ENCODE measurements at places on chromosomes 7 and 10.

GRCh38 chr10:109853921-109854320 lies 69.4 kb downstream of the XPNPEP1 start:
- no peak for DNase-seq

DNA sequence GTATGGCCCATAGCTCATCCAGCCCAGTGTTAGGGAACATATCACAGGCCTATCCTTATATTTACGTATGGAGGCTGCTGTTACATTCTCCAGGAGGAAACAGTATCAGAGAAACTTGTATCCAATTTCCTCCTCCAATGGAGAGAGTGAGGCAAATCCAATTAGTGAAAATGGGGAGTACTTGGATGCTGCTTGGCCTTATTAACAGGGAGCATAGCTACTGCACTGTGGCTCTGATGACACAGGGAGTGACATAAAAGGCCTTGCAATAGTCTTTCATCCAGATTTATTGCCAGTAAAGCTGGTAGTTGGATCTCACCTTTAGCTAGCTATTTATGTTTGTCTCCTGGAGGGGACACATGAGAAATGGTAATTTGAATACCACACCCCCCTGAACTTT lies 313.2 kb upstream of the MTPN start:
- DNase-seq = no peak

- DNase-seq = no peak
These were observed 26.8 kb upstream of the CASD1 start for GRCh38 chr7:94482796-94483195.

GRCh38 chr10:61342858-61343572 lies 110.2 kb downstream of the TMEM26 start:
- no peak for DNase-seq

DNA sequence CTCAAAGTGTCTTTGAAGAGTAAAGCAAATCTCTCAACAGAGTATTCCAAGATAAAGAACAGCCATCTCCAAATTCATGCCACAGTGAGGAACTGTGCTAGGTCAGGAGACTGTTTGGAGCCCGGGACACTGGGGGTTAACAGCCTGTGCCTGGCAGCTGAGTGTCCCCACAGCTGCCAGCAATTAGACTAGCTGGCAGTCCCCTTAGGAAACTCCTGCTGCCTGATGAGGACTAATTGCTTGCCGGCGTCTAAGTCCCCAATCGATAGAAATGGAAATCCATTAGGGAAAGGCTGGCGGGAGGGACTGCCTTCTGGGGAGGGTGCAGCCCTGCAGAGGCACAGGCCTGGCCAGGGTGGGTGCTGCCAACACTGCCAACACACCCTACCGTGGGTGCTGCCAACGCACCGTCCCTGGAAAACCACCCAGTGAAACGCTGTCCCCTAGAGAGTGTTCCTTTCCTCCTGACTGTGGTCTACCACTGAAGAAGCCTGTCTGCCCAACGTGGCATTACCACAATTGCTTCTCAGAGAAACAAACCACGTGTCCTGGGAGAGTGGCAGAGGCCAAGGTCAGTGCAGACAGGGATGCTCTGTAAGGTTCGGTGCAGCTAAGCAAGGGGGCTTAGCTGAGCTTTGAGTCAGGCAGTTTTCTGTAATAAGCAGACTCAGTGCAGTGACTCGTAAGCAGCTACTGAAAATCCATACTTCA lies 60.8 kb downstream of the XRCC2 start:
- DNase-seq = no peak

DNA sequence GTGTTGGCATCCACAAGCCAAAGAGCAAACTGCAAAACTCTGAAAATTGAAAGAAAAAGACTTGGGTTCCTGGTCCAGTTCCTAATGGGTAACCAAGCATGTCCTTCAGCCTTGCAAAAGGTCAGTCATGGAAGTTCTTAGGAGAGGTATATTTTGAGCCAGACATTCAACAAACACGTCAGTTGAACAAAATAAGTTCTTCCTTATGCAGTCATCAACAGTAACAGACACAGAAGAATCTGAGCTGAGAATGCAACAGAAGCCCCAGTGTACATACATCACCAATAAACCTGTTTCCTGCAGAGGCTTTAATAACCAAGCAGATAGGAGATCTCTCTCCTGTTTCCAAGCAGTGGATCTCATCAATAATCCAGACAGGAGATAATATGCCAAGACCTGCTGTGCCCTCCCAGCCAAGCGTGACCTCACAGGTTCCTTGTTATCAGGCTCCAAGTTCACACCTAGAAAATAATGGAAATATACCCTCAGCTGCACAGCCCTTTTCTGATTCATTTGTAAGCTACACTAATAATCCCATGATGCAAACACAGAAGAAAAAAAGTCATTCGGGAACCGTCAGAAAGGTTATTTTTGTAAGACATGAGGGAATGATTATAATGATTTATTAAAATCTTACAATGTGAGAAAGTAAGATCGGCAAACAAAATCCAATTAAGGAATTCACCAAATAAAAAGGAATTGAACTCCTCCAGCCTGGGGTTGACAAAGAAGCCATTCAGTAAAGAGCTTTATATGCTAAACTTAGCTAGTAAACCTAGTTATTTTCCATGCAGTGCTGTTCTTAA lies 90.7 kb downstream of the DGKI start:
- DNase-seq = no peak

- DNase-seq = no peak
These were observed 99.1 kb downstream of the UNCX start for GRCh38 chr7:1331561-1332467.

DNA sequence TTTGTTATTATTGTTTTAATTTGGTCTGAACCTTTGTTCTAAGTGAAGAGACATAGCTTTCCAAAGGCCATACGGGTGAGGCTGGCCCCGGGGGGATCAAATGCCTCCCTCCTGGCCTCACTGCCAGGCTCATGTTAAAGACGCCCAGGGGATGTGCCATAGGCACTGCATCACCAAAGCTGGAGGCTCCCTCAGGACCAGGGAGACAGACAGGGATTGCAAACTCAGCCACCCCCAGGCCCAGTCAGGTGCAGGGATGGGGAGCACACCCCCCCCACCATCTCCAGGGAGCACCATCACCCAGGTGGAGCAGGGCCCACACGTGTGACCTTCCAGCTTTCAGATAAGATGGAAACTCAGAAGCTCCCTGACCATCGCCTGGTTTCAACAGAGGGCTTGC lies 96.0 kb upstream of the DNAAF5 start:
- DNase-seq = no peak

DNA sequence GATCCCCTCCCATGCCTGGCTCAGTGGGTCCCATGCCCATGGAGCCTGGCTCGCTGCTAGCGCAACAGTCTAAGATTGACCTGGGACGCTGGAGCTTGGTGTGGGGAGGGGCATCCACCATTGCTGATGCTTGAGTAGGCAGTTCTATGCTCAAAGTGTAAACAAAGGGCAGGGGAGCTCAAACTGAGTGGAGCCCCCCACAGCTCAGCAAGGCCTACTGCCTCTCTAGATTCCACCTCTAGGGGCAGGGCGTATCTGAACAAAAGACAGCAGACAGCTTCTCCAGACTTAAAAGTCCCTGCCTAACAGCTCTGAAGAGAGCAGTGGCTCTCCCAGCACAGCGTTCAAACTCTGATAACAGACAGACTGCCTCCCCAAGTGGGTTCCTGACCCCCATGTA lies 31.2 kb upstream of the FFAR4 start:
- DNase-seq = no peak

- DNase-seq = no peak
These were observed 52.5 kb upstream of the NKX6-2 start for GRCh38 chr10:132838346-132838970.

GRCh38 chr7:29935111-29935510 lies 54.5 kb downstream of the SCRN1 start:
- DNase-seq = no peak

GRCh38 chr10:125125951-125126735 lies 34.2 kb downstream of the CTBP2 start:
- DNase-seq = no peak

GRCh38 chr10:114262496-114262895 lies 23.4 kb downstream of the VWA2 start:
- no peak for DNase-seq

- no peak for DNase-seq
These were observed 123.6 kb downstream of the CCSER2 start for GRCh38 chr10:84452003-84452402.

DNA sequence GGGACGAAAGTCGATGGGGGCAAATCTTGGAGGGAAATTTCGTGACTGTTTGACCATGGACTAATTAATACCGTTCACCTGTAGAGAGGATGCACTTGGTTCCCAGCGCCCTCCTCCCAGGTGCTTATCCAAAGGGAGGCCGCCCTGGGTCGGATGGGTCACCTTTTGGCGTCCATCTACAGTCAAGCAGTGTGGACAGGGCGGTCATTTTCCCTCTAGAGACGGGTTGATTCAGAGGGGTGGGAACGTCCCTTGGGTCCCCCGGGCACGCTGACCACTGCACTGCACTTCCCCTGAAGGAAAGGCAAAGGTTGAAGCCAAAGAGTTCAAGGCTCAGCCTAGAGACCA lies 2.0 kb downstream of the PRR15 start:
- no peak for DNase-seq

DNA sequence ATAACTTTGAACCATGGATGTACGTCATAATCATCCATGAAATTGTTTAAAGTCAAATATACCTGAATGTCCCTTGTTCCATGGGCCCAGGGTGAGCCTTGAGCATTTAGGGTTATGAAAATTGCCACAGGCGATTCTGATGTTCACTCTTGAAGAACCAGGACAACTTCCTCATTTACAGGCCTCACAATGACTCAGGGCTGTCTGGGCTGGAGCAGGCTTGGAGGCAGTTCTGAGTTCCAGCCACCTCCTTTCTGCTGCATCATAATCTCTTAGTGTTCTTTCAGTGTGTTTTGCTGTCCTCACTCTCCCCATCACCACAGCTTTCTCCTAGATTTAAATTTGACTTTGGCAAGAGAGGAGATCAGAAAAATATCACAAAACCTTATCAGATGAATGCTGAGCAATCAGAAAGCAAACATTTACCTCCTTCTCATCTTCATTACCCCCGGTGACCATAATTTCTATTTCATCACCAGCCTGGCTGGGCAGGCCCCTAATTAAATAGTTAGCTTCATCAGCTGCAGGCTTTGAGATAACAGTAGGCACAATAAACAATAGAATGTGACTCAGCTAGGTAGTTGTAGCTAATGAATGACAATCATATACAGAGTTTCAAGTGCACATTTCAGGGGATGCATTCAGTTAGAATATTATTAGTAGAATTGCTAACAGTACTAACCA lies 571.0 kb downstream of the SH2D4B start:
- no peak for DNase-seq

- DNase-seq = no peak
These were observed 273.3 kb downstream of the PTEN start for GRCh38 chr10:88136712-88137111.

DNA sequence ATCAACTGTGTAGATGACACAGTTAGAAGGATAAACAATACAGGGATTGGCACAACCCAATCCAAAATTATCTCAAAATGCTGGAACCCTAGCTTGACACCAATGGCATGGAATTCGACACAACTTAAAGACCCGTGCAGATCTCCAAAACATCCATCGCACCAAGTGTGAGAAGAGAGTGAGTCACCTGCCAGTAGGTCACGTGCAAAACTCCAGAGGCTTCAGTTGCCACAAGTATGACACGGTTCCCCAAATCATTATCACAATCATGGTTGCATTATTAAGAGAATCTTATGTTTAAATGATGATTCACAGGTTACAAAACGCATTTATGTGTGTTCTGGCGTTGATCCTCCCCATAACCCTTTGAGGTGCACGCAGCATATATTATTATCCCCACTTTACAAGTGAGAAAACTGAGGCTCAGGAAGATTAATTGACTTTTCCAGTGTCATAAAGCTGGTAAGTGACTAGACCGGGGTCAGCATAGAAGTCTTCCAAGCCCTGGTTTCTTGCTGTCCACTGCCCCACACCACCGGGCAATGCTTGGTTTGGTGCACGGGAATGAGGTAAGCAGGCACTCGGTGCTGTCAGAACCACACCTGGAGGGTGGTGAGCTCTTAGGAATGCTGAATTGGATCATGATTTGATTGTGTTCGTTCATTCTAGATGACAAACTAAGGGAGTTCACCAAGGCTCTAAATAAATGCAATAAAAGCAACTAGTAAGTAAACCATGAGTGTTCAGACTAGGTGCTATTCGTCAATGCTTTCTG lies 23.6 kb upstream of the STK17A start:
- DNase-seq = no peak

DNA sequence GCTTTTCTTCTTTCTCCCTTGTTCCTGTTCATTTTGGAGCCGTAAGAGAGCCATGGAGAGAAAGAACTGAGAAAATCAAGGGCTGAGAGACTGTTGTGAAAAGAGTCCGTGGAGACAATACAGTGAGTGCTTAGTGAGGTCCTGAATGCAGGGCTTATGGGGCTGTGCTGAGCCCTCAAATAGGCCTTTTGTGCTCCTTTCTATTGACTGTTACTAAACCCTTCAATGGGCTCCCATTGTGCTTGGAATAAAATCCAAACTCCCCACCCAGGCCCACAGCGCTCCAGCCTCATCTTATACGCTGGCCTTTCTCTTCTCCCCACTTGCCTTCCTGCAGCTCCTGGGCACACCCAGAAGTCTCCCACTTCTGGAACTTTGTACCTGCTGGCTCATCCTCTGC lies 243.1 kb upstream of the HABP2 start:
- no peak for DNase-seq

DNA sequence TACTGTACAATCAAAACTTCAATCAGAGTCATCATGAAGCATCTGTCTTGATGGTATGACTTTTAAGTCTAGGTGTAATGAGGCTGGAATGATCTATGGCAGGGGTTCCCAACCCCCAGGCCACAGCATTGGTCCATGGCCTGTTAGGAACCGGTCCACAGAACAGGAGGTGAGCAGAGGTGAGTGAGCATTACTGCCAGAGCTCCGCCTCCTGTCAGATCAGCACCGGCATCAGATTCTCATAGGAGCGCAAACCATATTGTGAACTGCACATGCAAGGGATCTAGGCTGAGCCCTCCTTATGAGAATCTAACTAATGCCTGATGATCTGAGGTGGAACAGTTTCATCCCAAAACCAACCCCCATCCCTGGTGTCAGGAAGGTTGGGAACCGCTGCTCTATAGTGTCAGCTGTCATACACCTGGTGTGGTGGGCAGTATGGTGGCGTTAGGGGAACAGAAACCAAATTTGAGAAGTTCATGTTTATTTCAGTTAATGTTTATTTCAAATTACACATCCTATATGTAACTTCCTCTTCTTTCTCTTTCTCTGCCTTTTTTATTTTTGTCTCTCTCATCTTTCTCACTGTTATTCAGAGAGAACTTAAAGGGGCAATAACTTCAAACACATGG lies 432.6 kb downstream of the TNS3 start:
- no peak for DNase-seq

DNA sequence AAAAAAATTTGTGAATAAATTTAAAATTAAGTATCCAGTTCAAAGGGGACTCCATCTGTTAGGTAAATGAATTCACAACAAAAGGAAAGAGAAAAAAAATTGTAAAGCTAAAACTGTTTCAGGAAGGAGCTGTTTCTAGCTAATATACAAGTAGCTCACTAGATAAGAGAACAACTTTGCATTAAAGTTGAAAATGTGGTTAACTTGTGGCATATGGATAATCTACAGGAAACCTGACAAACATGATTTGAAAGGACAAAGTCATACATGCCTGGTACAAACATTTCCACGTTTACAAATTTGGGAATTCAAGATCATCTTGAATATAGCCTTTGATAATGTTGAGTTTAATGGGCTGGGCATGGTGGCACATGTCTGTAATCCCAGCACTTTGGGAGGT lies 8.9 kb downstream of the NT5C3A start:
- DNase-seq = no peak
